Right renal cortex interstitium (tissue), 3 donors: ENCODE measurements at places on chromosomes 6 and 20. TPM values are rescaled to one million over a fixed set of nuclear protein-coding genes. Genes with fewer than 3 reads are reported as not detected.

SCRT2 gene
- polyA plus RNA-seq = 0.10 TPM

MMS22L gene
- polyA plus RNA-seq = 11.7 TPM

PLCB4 gene
- 15.7 TPM for polyA plus RNA-seq

MYCT1 gene
- polyA plus RNA-seq = 20.0 TPM

TEAD3 gene
- polyA plus RNA-seq = 38.5 TPM

DUSP15 gene
- 15.3 TPM for polyA plus RNA-seq

HAO1 gene
- 0.07 TPM for polyA plus RNA-seq

NKX2-4 gene
- not detected for polyA plus RNA-seq

LY6G6D gene
- 0.34 TPM for polyA plus RNA-seq

PSMA7 gene
- polyA plus RNA-seq = 192 TPM

DNA sequence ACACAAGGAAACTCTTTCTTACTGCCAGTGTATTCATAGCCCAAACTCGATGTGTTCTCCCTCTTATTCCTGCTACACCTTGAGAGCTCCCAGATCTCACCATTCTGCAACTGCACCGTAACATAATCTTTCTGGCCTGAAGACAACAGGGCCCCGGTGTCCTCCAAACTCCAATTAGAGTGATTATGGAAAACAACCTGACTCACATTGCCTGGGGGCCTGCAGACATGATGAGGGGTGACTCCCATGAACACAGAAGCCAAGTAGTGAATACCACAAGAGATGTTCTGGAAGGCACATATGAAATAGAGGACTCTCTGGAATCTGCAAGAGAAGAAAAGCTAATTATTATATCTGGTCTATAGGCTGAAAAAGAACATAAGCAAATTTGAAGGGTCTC, 19.7 kb downstream of the SLC22A16 start:
- DNase-seq = no peak

GRCh38 chr6:87289571-87289970, 32.8 kb upstream of the SMIM8 start:
- no peak for DNase-seq

GRCh38 chr20:21063276-21063675, 42.9 kb downstream of the LINC00237 start:
- no peak for DNase-seq

- no peak for DNase-seq
Observed at GRCh38 chr6:125943528-125944433, 12.8 kb upstream of the HINT3 start.

- DNase-seq = no peak
Observed at GRCh38 chr20:58647796-58648501, 3.1 kb upstream of the STX16 start.

DNA sequence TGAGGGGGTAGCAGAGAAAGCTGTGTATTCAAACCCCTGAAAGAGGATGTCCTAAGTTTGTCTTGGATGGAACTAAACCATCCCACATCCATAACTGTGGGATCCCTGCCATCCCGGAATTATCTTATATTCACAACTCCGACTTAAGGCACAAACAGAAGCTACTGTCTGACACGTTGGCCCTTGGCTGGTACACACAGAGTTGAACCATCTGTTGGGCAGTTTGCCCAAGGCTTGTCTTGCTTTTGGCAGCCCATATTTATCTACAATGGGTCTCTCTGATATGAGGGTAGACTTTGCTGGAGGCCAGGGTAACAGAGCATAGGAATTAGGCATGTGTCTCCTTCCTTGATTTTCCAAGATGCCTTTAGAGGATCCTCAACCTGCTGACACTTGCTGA, 116.6 kb upstream of the PROKR2 start:
- no peak for DNase-seq

DNA sequence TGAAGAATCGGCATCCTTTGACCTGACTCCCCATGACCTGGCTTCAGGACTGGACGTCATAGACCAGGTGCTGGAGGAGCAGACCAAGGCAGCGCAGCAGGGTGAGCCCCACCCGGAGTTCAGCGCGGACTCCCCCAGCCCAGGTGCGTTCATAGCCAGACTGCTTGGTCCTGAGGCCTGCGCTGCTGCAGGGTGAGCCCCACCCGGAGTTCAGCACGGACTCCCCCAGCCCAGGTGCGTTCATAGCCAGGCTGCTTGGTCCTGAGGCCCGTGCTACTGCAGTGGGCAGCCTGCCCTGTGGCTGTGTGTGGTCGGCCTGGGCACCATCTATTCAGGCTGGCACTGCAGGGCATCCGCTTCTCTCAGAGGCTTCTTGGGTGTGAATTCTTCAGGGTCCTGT, 15.8 kb downstream of the RTEL1 start:
- DNase-seq = no peak

- DNase-seq = no peak
Observed at GRCh38 chr6:131379948-131380347, 193.1 kb upstream of the ARG1 start.

GRCh38 chr6:3090013-3090412, 21.7 kb downstream of the RIPK1 start:
- DNase-seq = no peak

DNA sequence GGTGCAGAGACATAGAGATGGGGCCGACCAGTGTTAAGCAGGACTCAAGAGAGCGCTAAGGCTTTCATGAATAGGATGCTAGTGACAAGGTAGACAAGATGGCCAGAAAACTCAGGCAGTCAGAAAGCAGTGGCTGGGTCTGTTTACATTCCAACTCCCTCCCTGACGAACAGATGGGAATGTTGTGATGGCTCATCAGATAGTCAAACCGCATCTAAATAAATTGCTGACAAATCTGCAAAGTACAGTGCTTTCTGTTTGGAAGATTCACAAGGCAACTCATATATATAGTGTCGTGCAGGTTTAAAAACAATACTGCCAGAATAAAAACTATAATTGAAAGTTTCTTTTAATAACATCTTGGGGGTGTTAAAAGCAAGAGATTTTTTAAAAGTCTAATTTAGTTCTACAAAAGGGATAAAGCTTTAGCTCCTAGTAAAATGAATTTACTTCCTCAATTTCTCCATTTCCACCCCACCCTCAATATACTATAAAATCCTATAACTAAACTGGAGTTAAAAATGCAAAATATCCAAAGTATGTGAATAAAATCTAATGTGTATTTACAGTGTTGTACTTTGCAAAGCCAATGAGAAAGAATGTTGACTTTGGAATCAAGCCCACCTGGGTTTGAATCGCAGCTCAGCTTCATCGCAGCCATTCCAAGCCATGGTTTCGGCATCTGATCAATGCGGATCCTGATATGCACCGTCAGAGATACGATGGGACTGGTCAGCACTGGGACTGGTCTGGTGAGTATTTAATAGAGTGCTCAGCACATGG, 247.3 kb upstream of the PDE10A start:
- DNase-seq = no peak

- DNase-seq = no peak
Observed at GRCh38 chr6:138289739-138290138, 71.4 kb upstream of the PBOV1 start.

DNA sequence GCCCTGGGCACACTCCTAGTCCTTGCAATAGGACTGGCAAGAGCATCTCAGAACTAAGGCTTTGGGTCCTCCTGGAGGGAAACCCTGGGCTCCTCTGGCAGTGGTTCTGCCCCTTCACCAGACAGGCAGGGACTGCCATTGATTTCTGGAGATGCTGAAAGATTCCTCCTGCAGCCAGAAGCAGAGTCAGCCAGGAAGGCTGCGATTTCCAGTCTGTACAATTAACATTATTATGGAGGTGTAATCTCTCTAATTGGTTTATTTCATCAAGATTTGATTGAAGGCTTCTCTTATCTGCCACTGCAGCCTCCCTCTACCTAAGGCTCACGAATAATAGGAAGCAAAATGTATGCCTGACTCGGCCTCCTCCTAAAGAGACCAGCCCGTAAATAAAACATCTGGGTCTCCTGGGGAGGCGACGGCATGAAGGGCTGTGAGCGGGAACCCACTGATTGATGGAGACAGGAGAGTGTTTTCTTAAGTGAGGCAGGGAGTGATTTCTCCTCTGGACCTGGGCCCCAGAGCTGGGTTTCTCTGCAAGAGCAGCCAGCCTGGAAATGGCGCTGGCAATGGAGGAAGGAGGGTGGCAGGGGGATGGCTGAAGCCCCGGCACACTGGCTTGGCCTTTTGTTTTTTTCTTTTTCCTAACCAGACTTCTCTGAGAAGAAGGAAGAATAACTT, 689.6 kb downstream of the DHX35 start:
- DNase-seq = no peak

- DNase-seq = no peak
Observed at GRCh38 chr6:152636609-152637295, 410 bp downstream of the SYNE1 start.

- no peak for DNase-seq
Observed at GRCh38 chr6:90227213-90227612, 69.4 kb downstream of the BACH2 start.

- DNase-seq = no peak
Observed at GRCh38 chr6:131920656-131921055, 30.5 kb downstream of the CCN2 start.

DNA sequence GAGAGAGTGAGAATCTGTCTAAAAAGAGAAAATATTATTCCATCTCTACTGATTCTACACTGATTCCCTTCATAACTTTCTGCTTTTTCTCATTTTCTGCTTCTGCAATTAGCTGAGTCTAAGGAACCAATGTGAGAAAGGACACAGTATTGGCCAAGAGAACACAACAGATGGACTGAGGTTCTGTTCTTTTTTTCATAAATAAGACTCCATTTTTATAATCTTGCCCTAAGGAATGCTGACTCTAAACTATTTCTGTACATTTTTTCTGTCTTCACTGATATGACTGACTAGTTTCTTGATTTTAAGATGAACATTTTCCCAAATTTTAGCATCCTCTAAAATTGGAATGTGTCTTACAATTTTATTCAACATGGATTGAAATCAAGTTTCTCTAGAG, 87.0 kb upstream of the IYD start:
- no peak for DNase-seq

- no peak for DNase-seq
Observed at GRCh38 chr6:4599924-4600323, 176.3 kb upstream of the CDYL start.
